ENCODE measurements at places on chromosomes 7 and 10. TPM values are rescaled to one million over a fixed set of nuclear protein-coding genes. Genes with fewer than 3 reads are reported as not detected.

Gene SDK1
- total RNA-seq: 5.4 TPM

GRCh38 chr7:106485031-106485551 lies 175.9 kb downstream of the CCDC71L start:
- H3K4me1 ChIP-seq: peaks cover 18% of the 10 kb centered on the region
- H3K36me3 ChIP-seq: no peaks in the 10 kb centered on the region
- DNase-seq: no peak
- no peak overlapping the region for H3K4me3 ChIP-seq
- peaks cover 53% of the 10 kb centered on the region for H3K27me3 ChIP-seq

Gene RABGEF1
- 25.9 TPM for total RNA-seq

DNA sequence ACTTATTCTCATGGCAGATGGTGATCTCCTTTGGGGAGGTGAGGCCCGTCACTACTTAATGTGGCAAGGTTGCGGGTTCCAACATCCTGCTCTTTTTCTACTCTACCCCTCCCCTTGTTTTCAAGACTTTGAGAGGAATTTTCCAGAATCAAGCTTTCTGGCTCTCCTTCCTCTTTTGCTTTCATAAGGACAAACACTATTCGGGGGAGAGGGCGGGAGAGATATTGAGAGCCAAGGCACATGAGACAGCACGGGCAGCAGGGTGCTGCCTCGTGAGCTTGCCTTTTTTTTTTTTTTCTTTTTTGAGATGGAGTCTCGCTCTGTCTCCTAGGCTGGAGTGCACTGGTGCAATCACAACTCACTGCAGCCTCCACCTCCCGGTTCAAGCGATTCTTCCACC lies 6.9 kb upstream of the PFKFB3 start:
- no peak overlapping the region for H3K4me3 ChIP-seq
- no peaks in the 10 kb centered on the region for H3K36me3 ChIP-seq
- no peak for DNase-seq
- H3K4me1 ChIP-seq: peaks cover 35% of the 10 kb centered on the region
- no peaks in the 10 kb centered on the region for H3K27me3 ChIP-seq

Gene PIP
- total RNA-seq: not detected

Measured in osteocyte (in vitro differentiated cells).